ENCODE measurements at places on chromosomes 7 and 10. TPM values are rescaled to one million over a fixed set of nuclear protein-coding genes. Genes with fewer than 3 reads are reported as not detected.

- H3K27ac ChIP-seq = peak overlapping the region; percentile 59
- H3K4me1 ChIP-seq = peaks cover 24% of the 10 kb centered on the region
- no peaks in the 10 kb centered on the region for H3K36me3 ChIP-seq
- H3K27me3 ChIP-seq = no peaks in the 10 kb centered on the region
These were observed 52.8 kb downstream of the CUBN start for GRCh38 chr10:17076626-17077345.

- H3K4me3 ChIP-seq = no peak overlapping the region
- H3K36me3 ChIP-seq = no peaks in the 10 kb centered on the region
- DNase-seq = no peak
- no peaks in the 10 kb centered on the region for H3K4me1 ChIP-seq
- H3K27ac ChIP-seq = no peak overlapping the region
These were observed 723.5 kb downstream of the GRM8 start for GRCh38 chr7:126529254-126529653.

DNA sequence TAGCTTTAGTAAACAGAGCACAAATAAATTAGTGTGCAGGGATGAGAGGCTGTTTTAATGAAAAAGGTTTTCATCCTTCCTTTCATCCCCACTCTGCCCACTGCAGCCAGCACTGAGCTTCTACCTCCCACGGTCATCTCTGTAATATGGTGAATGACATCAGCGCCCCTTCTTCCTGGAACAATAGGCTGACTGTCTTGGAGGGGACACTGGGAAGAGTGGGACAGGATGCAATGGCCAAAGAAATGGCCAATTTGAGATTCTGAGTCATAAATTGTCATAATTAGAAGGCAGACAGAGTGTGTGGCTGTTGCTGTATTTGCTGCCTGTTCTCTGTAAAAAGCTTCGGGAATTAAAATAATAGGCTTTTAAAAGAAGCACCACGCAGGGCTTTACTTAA, 126.7 kb upstream of the CALN1 start:
- no peaks in the 10 kb centered on the region for H3K36me3 ChIP-seq
- H3K27ac ChIP-seq = no peak overlapping the region

HMX2 gene
- total RNA-seq = not detected

CALHM1 gene
- total RNA-seq = 0.15 TPM

Data from lower lobe of right lung (tissue), 2 donors.